ENCODE measurements at places on chromosomes 4 and X.

DNA sequence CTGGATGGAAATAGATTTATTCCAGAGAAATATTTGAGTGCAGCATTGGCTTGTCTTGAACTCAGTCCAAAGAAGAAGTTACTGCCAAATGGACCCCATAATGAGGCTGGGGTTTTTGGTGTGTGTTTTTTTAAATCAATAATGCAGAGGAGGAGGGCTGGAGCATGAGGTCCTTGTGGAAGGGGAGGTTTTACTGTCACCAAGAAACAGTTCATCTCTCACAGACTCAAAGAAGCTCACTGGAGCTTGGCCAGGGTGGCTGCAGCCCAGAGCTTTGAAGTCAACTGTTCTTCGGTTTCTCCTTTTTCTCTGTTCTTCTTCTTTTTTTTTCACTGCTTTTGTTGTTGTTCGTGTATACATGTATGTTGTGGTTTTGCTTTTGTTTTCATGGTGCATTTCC, 377.7 kb downstream of the FBXW7 start:
- no peak for DNase-seq

DNA sequence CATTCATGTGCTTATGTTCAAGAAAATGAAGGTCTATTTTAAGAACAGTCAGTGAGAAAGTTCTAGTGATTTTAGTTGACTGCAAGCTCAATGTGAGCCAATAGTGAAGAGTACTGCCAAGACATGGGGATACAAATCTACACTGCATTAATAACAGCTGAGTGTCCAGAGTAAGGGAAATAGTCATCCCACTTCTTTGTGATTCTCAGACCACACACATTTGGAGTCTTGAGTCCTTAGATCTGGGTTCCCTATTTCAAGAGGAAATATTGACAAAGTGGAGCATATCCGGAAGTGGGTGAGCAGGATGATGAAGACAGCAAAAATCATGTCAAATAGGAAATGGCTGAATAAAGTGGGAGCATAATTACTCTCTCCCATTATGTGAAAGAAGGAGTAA, 171.1 kb downstream of the LARP7 start:
- no peak for DNase-seq

GRCh38 chr4:171954650-171955049, 141.4 kb downstream of the GALNTL6 start:
- DNase-seq, result no peak

- no peak for DNase-seq
These were observed 72.0 kb upstream of the PRDM5 start for GRCh38 chr4:120994521-120994920.

DNA sequence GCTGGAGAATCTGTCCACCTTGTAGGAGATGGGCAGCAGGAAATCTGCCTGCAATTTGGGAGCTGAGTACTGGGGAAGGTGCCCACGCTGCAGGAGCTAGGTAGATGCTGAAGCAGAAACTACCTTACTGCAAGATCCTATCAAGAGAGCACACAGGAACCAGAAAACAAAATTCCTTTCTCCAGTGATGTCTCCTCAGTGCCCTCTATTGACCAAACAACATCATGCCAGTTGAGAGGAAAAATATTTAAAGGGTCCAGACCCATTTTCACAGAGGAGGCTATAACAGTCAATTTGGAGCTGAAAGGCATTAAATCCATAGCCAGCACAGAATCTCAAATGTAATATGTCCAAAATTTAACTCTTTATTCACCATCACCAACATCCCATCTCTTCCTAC, 406.8 kb downstream of the SLITRK2 start:
- DNase-seq, result no peak

DNA sequence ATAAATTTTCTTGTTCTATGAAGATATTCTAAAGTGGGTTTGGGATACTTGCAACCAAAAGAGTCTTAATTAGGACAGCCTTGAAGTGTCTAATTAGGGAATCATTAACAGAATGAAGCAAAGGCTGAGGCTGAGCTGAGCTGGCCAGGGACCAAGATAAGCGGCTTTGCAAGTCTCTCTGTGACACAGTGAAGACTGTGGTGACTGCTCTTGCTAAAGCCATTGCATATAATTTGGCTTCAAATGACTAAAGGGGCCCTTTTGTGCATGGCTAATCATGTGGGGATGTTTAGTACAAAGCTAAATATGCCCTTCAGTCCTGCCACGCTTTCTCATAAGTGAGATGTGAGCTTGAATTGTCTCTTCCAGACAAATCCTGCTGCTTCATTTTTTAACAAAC, 31.2 kb upstream of the GYPA start:
- no peak for DNase-seq

GRCh38 chrX:106863697-106864096, 39.4 kb downstream of the RIPPLY1 start:
- no peak for DNase-seq

DNA sequence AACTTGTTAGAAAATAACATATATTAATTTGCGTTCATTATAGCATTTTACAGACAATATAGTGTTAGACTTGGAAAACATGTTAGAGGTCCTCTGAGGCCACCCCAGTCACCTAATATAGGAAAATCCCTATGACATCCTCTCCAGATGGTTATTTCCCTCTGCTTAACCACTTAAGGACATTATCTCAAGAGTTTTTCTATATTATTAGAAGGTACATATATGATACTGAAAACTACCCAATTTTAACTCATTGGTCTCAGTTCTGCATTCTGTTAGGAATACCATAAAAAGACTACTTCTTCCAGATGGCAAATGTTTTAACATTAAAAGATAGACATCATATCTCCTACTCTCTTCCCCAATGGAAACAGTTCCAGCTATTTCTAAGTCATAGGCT, 21.4 kb downstream of the PTPN13 start:
- no peak for DNase-seq

- DNase-seq, result no peak
These were observed 375.6 kb upstream of the EPHA5 start for GRCh38 chr4:66045913-66046312.

- no peak for DNase-seq
These were observed 62.3 kb upstream of the LNX1 start for GRCh38 chr4:53653484-53654053.

DNA sequence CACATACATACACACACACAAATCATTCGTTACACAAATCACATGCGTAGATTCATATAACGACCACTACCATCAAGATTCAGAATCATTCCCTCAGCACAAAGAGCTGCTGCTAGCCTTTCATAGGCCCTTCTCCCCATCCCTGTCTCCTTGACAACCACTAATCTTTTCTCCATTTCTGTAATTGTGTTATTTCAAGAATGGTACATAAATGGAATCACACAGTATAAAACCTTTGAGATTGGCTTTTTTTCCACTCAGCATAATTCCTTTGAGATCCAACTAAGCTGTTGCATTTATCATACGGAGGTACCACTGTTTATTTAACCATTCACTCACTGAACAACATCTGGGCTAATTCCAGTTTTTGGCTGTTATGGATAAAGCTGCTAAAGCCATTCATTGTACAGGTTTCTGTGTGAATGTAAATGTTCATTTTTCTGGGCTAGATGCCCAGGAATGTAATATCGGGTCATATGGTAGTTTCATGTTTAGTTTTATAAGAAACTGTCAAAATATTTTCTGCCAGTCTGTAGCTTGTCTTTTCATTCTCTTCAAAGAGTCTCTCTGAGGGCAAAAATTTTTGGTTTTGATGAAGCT, 64.1 kb downstream of the USP11 start:
- DNase-seq, result no peak

DNA sequence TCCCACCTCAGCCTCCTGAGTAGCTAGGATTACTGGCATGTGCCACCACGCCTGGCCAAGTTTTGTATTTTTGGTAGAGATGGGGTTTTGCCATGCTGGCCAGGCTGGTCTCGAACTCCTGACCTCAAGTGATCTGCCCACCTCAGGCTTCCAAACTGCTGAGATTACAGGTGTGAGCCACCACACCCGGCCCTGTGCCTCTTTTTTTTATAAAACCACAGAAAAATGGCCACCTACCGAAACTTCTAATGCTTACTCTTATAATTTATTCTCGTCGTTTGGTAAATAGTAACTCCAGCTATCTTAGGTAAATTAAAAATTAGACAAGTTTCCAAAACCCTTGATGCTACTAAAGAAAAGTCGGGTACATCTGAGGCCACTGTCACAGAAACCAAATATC, 54.4 kb downstream of the IRF2 start:
- no peak for DNase-seq

DNA sequence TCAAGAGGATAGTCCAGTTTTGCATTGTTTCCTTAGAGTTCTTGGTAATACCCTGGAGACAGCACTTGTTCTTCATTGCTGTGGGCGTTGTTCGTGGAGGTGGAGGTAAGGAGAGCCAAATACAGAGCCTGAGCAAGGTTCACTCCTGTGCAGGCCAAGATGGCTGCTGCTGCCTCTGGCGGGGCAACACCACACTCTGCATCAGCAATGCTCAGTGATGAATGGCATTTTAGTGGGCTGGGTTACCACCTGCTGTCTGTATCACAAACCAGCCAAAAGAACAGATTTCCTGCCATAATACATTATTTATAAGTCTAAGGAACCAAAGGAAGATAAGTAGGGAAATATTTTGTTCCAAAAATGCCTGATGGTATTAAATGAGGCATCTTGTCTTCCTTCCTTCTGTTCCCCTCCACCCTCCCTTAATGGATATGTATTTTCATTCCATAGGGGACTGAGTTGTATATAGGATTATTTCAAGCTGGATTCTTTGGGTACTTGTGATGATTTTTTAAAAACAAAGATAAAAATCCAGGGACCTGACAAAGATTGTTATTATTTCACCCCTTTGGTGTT, 61.6 kb upstream of the LIMCH1 start:
- no peak for DNase-seq

- no peak for DNase-seq
These were observed 265.2 kb downstream of the FBXO8 start for GRCh38 chr4:174018236-174018635.

DNA sequence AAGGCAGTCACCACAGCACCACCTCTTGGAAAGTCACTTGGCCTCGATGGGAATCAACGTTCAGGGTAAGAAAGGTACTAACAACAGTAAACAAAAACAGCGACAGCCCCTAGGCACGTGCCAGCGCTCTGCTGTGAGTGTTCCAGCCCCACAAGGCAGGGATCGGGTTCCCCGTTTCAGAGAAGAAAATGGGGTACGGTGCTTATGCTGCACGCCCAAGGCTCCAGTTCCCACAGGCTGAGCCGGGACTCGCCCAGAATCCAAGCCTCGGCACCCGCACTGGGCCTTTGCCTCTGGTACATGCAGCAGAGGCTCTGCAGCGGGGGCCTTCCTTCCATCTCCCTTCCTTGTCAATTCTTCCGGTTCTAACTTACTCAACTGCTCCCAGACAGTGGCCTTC, 37.3 kb downstream of the WDR1 start:
- DNase-seq, result no peak

DNA sequence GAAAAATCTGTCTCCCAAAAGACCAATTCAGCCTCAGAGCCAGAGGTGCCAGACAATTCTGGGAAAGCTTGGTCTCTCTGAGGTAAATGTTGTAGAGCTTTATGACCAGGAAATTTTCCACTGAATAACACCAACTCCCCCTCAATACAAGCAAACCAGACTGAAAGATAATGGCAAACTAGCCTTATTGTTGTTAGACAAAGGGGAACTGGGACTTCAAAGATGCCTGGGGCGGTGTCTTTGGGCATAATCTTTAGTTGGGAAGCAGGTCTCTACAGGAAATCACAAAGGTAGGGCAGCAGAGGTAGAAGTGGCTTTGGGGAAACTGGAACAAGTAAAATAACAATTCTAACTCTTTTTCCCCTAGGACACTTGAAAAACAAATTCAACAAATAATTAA, 12.0 kb downstream of the COL4A6 start:
- DNase-seq, result no peak

GRCh38 chr4:56007154-56007553, 58.4 kb downstream of the CEP135 start:
- DNase-seq, result no peak

- no peak for DNase-seq
These were observed 665.1 kb downstream of the RAPGEF2 start for GRCh38 chr4:159768016-159768415.

DNA sequence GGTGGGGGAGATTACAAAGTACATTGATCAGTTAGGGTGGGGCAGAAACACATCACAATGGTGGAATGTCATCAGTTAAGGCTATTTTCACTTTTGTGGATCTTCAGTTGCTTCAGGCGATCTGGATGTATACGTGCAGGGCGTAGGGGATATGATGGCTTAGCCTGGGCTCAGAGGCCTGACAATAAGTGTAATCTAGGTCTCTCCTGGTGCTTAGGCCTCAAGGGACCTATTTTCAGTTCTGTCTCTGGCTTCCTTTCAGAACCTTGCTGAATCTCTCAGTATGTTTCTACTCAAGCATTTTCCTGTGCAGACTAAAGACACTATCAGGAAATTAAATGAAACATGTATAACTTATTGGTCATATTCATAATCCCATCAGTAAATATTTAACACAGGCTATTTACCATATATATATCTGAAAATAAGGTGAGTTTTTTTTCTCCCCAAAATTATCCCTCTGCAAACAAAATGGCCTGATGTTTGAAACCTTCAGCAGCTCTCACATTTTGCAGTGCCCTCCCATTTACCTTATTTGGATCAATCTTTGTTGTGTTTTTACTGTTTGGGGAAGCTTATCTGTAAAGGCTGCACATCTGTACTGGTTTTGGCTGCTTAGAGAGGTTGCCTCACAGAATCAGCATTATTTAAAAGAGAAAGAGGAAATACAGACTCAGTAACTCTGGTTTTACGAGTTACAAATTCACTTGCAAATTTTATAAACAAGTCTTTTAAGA, 2.3 kb upstream of the ZCCHC4 start:
- no peak for DNase-seq

- no peak for DNase-seq
These were observed 685 bp downstream of the RAB9B start for GRCh38 chrX:103831342-103831802.

- DNase-seq, result no peak
These were observed 51.2 kb downstream of the GATB start for GRCh38 chr4:151709587-151709986.

- no peak for DNase-seq
These were observed 19.6 kb downstream of the VMA21 start for GRCh38 chrX:151416579-151416978.

- no peak for DNase-seq
These were observed 4.3 kb downstream of the TMPRSS11E start for GRCh38 chr4:68451246-68452211.

DNA sequence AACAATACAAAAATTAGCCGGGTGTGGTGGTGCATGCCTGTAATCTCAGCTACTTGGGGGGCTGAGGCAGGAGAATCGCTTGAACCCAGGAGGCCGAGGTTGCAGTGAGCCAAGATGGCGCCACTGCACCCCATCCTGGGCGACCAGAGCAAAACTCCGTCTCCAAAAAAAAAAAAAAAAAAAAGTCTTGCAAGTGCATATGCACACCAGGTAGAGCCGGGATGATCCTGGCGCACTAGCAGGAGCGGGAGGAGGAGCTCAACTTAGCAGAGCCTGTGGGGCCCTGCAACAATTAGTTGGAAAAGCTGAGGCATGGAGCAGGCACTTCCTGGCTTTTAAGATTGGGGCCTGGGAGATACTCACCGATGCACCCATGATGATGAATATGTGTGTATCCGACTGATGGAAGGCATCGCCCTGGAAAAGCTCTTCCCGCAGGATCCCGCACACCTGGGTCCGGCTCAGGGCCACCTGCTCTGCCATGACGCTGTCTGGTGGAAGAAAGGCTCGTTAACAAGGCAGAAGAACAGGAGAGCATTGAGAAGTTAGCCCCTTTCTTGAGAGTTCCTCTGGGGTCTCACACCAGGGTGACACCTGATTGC, 872 bp downstream of the G6PD start:
- no peak for DNase-seq

- peak; percentile 85 for DNase-seq
These were observed at the start of gene ANKRD17 for GRCh38 chr4:73258686-73259570. TSS of gene ANKRD17 (minus strand) at chr4:73258798. CDS start at chr4:73258668, 130 bp downstream.
